CD4-positive, alpha-beta T cell treated with Interferon alpha-2 for 1 hour (primary cell): ENCODE measurements at places on chromosomes 4 and X.

DNA sequence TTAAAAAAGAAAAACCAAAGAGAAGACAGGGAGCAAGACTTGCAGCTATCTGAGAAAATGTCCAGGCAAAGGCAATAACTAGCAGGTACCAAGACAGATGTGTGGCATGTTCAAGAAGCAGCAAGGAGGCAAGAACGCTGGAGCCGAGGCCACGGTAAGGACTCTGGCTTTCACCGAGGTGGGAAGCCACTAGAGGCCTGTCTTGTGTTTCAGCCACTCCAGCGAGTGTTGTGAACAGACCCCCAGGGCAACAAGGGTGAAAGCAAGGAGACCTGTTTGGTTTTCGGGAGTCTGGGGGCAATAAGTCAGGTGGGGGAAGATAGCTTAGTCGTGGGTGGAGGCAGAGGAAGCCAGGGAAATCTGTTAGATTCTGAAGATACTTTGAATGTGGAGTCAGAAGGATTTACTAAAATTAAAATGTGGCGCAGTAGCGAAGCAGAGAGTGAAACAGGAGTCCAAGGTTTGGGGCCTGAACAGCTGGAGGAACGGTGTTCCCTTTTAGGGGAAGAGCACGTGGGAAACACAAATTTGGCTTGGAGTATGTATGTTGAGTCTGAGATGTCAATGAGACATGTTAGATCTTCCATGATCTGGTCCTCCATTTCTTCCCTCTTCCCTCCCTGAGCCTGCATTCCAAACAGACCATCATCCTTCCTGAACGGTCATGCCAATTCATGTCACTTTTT, 3.1 kb downstream of the WDR1 start:
- no peak for DNase-seq

- DNase-seq, result no peak
These were observed 120.0 kb upstream of the CHRDL1 start for GRCh38 chrX:110915570-110915969.

DNA sequence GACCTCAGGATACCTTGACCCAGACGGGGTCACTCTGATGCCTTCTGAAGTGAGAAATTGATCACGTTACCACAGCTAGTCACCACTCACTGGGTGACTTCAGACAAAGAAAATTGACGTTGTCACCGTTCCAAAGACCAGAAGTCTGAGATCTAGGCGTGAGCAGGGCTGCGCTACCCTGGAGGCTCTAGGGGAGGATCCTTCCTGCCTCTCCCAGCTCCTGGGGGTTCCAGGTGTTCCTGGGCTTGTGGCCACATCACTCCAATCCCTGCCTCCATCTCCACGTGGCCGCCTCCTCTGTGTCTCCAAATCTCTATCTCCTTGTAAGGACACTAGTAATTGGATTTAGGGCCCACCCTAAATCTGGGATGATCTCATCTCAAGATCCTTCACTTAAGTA, 48.9 kb upstream of the CD99 start:
- no peak for DNase-seq

DNA sequence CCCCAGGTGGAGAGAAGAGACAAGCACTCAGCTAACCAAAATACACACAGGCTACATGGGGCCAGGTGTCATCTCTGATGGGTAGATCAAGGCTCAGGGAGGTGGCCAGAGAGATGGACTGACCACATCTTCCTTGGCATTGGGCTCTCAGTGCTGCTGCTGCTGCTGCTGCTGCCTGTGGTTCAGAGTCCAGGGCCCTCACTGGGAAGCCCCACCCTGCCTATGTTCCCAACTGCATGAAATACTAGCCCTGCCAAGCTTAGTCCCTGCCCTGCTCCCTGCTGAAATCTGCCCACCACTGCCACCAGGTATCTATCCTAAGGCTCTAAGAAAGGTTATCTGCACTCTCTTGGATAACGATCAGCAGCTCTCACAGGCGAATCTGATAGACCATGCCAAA, 118.7 kb downstream of the EFHC2 start:
- DNase-seq, result no peak

DNA sequence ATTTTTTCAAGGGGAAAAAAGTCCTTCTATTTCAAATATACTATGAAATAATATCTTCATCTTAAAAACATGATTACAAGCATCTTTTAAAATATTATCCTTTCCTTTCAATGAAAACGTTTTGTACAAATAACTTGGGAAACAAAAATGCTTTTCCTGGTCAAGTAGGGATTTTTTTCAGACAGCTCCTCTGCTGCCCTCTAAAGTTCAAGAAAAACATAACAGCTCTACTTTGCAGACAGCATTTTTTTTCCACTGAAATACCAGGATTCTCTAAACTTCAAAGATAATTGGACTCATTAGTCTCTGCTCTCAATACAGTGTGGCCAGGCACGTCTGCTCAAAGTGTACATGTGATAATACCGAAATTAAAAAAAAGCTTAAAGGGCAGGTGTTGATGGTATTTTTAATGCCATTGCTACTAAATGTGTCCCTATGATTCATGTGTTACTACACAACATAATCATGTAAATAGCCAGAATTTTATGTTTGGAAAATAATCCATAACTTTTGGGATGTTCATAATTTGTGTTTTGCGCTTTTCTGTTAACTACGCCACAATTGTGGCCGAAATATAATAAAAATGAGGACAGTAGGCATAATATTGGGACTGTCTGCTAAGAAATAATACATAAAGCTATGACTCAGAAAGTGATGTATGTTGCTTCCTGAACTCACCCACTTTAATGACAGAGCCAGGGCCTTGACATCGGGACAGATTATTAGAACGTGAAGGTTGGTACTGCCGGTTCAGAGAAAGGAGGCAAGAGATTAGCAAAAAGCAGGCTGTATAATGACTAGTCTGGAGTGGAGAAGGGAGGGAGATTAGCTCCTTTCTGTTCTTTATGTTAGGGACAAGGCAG, 478.9 kb downstream of the KCNIP4 start:
- no peak for DNase-seq

DNA sequence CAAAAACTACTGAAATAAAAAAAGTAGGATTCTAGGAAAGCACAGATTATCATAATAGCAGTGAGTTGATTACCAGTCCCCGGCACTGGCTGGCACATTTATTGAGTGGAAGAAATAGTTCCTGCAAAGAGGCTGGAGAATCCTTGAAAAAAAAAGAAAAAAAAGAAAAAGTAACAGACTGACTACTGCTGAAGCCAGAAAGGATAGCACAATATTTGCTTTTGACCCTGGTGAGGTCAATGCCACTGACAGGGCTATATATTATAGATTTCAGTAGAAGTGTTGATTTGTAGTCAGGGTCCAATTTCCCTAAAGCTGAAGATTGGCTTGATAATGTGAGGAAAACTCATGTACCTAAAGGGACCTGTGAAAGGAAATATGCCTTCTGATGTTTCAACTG, 64.7 kb downstream of the NDNF start:
- no peak for DNase-seq

DNA sequence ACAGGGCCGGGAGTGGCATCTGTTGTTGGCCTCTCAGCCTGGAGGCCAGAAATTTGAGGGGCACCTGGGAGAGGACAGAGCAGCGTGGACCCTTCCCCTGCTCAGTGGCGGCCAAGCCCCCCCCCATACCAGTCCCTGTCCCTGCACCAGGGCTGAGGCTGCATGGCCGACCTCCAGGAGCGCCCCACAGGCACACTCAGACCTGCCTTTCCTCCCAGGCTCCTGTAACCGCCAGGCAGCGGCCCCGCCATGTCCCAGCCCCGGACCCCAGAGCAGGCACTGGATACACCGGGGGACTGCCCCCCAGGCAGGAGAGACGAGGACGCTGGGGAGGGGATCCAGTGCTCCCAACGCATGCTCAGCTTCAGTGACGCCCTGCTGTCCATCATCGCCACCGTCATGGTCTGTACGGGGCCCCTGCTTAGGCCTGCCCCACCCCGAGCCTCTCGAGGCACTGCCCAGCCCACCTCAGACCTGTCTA, 15.3 kb downstream of the TMEM175 start:
- no peak for DNase-seq

DNA sequence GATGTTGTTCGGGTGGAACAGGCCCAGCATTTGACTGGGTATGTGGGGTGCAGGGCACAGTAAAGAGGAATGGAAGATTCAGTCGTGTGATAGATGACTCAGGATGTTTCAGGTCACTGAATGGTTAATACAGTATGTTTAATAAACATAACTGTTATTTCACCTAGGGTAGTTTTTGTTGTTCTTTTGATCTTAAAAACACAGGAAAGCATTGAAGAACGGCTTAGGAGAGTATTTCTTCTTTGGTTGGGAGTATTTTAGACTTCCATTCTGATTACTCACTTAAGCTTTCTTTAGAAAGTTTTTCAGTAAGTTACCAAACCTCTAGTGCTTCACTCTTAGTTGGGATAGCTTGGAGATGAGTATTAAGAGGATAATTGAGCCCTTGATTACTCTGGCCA, 62.3 kb downstream of the STAG2 start:
- no peak for DNase-seq

DNA sequence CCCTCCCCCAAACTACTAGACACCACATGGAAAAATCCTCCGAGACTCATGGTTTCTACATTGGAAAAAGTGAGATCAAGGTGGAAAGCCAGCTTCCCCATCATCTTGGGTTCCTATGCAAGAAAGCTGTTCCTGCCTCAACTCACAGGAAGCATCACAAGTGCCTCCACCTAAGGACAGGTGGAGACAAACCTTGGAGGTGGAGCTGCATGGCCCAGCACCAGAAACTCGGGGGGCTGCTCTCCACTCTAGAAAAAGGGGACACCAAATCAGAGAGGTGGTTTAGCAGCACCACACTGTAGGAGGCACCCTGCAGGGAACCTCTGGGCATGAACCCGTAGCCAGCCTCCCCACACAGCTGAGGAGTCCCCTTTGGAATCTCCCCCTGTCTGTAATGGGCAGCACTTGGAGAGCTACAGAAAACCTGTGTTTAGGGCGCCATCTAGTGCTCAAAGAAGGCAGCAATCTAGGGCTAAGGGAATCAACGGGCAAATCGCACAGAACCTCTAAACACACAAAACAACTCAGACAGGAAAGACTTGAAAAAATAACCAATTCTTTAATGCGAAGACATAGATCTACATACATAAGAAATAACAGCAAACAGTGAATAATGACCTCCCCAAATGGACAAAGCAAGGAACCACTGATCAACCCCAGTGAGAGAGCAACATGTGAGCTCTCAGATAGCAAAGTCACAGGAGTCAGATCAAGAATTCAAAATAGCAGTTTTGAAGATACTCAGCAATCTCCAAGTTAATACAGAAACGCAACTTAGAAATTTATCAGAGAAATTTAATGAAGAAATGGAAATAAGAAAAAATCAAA, 37.0 kb upstream of the ZBTB33 start:
- DNase-seq, result peak; percentile 45

GRCh38 chr4:183200453-183200852, 101.4 kb downstream of the WWC2 start:
- DNase-seq, result no peak

DNA sequence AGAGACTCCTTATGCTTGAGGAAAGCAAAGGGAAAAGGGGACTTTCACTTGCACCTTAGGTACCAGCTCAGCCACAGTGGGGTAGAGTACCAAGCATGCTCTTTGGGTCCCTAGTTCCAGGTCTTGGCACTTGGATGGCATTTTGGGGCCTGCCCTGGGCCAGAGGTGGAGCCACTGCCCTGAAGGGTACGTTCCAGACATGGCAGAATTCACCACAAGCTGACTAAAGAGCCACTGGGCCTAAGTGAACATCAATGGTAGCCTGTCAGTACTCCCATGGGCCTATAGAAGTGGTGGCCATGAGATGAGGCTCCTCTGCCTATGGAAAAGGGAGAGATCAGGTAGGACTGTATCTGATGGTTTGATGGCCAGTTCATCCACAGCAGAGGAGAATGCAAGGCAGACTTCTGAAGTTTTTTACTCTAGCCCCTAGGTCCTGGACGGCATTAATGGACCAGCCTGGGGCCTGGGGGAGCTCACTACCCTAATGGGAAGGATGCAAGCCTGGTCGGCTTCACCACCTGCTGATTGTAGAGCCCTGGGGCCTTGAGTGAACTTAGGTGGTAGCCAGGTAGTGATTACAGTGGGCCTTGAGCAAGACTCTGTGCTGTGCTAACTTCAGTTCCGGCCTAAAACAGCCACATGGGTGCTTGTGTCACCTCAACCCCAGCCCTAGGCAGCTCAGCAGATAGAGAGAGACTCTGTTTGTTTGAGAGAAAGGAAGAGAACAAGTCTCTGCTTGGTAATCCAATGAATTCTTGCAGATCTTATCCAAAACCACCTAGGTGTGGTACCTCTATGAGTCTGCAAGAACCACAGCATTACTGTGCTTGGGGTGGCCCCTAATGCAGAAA, 19.8 kb upstream of the HSFX4 start:
- DNase-seq, result no peak

GRCh38 chr4:152909901-152910300, 26.2 kb upstream of the FHDC1 start:
- DNase-seq, result no peak

DNA sequence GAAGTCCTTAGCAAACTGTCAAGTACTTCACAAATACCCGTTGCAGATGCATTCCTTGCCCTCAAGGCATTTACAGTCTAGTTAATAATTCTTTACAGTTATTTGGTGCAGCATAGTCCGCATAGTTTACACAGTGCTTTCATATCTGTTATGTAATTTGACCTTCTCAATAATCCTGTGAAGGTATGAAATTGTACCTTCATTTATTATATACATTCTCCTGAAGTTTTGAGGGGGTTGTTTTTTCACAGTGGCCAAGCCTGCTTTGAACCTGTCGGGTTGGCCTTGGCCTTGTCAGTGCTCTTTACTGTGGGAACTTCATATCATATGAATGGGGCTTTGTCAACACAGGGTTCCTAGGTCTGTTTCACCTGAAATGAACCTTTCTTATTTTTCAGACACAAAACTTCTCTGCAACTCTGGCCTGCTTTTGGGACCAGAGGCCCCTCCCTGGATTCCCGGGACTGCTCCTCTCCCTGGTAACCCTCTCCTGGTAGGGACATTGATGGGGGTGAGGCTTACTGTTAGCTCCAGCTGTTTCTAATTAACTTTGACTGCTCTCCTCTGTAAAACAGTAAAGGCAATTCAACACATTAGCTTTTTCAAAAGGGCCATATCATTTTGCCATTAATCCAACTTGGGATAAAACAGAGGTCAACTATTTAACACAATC, 9.1 kb downstream of the IGFBP7 start:
- DNase-seq, result no peak

DNA sequence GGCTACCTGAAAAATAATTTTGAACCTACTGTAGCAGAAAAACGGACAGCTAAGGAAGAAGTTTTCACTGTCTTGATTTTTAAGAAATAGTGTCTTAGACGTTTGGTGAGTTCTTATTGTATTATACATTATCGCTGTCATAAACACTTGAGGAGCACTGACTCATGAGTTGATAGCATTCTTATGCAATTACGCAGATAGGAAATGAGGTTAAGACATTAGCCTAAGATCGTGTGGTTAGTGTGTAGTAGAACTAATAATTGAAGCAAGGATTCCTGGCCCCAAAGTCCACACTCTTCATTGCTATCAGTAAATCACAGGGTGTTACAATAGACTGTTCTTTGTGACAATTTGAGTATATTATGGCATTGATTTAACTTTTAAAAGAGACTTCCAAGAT, 238.1 kb downstream of the ARAP2 start:
- DNase-seq, result no peak

GRCh38 chrX:120517936-120518335, 42.8 kb downstream of the CUL4B start:
- no peak for DNase-seq

- no peak for DNase-seq
These were observed 342.7 kb downstream of the PTTG2 start for GRCh38 chr4:38302910-38303309.
